ENCODE measurements at places on chromosomes 5 and 9.

DNA sequence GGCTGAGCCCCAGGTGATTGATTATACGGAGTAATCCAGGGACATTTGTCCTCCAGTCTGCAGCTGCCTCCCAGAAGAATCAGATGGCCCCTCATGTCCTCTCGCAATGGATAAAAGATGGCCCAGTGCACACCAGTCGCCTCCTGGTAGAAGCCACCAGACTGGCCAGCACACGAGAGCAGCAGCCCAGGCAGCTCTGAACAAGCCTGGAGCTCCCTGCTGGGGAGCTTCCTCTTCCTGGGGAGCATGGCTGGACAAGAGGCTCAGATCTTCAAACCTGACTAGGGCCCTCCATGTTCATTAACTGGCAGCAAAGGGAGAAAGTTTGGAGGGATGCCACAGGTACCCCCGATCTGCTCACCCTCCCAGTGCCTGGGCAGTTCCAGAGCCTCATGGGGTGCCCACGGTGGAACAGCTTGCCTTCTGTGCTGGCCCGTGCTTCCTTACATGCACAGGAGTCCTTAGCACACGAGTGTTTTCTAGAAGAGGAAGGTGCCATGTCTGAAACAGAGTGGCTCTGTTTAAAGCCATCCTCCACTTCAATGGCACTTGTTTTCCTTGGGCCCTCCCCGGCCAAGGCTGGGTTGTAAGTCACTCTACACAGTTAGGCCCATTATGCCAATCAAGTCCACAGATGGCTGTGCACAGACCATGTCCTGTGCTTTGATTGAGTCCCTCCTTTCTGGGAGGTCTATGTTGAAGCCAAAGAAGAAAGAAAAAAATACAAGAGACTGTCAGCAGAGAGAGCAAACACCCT, 75.6 kb downstream of the PRRT1B start:
- DNase-seq: no peak

GRCh38 chr9:101737705-101738565, 512 bp downstream of the GRIN3A start:
- DNase-seq: no peak

- DNase-seq: peak; percentile 2
Observed at GRCh38 chr5:91329283-91329682, 53.8 kb downstream of the ARRDC3 start.

DNA sequence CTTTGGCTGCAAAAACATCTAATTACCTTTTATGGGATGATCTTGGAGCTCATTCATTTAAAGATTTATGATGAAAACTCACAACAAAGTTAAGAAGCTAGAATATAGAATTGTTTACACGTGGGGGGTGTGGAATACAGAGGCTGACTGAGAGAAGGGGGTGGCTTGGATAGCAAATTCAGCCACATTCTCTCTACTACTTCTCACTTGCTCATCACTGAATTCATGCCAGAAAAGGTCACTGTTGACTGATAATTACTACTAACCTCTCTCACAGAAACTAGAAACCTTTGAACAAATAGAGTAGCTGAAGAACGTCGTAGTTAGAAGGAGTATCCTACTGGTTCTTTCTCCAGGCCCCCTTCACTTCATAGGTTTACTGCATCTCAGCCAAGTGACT, 808.2 kb downstream of the BRINP1 start:
- DNase-seq: no peak

DNA sequence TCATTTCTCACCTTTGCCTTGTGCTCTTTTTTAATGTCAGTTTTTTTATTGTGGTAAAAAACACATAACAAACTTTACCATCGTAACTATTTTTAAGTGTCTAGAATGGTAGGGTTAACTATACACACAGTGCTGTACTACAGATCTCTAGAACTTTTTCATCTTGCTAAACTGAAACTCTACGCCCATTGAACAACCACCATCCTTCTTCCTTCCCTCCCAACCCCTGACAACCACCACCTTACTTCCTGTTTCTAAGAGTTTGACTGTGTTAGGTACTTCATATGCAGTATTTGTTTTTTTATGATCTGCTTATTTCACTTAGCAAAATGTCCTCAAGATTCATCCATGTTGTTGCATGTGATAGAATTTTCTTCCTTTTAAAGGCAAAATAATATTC, 54.9 kb downstream of the PSAT1 start:
- DNase-seq: no peak

- DNase-seq: no peak
Observed at GRCh38 chr9:131642496-131643083, 97.3 kb downstream of the PRRT1B start.

GRCh38 chr9:134011401-134011800, 13.9 kb upstream of the BRD3OS start:
- no peak for DNase-seq

GRCh38 chr5:84281383-84281782, 103.3 kb downstream of the EDIL3 start:
- no peak for DNase-seq

DNA sequence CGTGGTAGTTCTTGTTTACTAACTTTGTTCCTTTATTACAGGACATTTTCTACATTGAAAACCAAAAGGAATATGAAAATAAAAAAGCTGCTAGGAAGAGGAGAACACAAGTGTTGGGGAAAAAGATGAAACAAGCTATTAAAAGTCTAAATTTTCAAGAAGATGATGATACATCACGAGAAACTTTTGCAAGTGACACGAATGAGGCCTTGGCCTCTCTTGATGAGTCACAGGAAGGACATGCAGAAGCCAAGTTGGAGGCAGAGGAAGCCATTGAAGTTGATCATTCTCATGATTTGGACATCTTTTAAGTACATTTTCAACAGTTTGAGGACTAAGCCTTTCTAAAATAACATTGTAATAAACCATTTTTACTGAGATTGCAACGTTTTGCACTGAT, 23.8 kb downstream of the PHAX start:
- DNase-seq: no peak

DNA sequence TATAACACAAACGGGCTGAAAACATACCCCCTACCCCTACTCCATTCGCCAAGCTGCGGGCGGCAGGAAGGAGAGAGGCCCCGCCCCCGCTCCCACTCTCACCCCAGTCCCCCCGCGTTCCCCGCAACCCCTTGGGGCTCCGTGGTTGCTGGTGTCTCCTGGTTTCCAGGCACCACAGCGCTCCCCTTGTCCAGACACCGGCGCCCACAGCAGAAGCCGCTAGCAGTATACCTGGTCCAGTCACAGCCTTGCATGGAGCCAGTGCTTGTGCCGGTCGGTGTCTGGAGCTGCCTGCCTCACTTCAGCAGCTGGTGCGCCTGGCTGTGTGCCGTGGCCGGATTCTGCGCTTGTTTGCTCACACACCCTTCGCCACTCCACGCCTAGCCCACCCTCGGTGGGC, 240.5 kb upstream of the DAB2 start:
- DNase-seq: no peak

DNA sequence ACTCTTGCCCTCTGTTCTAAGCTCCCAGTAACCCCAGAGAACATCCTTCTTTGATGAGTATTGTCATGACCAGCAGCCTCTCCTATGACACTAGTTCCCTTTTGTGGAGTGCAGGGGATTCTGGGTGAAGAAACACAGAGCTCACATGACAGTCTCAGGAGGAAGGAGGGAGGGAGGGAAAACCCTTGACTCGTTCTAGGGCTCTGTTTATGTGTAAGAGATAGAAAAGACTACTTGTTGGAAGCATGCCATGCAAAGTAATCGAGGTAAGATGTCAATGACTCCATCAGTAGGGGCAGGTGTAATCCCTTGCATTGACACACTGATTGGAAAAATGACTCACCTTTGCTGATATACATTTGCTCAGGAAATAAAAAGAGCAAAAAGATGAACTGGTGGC, 190.2 kb upstream of the ELL2 start:
- no peak for DNase-seq

GRCh38 chr9:112699230-112699629, 18.7 kb downstream of the INIP start:
- DNase-seq: no peak

DNA sequence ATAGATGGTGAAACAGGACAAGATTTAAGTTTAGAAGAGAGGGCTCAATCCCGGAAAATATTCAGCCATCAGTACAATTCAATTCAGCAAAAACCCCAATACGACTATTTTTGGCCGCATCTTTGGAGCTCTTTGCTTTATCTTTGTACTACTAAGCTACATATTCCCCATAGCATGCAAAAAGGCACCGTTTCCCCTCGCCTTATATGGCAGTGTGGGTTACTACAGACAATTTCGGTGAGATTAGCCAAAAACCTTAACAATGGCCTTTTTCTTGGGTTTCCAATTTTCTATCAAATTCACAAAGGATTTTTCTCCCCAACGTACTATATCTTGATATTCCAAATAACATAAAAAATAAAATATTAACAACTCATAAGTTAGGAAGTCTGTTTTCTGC, 382.6 kb downstream of the BNC2 start:
- no peak for DNase-seq

DNA sequence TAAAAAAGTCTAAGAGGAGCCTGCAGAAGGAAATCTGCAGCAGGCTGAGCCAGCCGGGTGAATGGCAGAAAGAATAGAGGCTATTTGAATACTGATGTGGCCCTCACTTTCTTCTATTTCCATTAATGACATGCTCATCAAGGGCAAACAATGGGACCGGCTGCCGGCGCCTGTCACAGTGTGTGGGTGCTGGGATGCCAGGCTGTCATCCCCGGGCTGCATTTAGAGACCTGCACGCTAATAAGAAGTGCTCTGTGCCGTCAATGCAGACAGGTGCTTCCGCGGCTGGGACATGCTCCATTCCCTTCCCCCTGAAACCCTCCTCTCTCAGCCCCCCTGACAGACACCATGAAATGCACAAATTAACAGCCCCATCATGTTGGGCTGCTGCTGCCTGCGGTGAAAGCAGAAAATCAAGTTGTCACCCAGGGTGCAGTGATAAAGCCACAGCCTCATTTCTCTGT, 217.7 kb upstream of the TBCA start:
- DNase-seq: no peak

- no peak for DNase-seq
Observed at GRCh38 chr5:38953426-38954012, 107.7 kb downstream of the OSMR start.

DNA sequence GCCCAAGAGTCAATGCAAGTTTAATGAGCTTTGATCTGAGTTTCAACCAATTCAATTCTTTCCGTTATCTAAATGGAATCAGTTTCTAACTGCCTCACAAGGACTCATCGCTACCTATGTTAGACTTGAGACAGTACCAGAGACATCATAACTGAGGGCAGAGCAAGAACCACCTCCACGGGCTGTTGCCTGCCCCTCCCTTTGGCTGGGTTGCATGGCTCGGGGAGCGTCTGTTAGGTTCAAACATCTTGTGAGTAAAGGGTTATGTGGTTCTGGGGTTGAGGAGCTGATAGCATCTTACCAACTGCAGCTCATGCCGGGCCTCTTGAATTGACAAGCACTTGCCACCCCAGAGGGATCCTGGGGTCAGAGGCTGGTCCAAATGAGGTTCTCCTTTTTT, 457.9 kb downstream of the ENC1 start:
- DNase-seq: no peak

DNA sequence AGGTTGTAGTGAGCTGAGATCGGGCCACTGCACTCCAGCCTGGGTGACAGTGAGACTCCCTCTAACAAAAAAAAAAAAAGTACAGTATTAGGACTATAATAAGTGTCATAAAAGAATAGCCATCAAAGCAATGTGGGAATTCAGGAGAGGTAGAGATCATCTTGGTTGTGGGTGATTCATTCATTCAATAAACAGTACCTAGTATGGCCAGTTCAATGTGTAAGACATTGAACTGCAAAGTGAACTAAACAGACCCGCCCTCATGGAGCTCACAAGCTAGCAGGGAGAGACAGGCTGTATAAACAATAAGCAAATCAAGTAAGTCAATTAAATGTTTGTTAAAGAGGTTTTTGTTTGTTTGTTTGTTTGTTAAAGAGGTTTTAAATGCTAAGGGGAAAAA, 146.1 kb upstream of the RANBP3L start:
- DNase-seq: no peak

DNA sequence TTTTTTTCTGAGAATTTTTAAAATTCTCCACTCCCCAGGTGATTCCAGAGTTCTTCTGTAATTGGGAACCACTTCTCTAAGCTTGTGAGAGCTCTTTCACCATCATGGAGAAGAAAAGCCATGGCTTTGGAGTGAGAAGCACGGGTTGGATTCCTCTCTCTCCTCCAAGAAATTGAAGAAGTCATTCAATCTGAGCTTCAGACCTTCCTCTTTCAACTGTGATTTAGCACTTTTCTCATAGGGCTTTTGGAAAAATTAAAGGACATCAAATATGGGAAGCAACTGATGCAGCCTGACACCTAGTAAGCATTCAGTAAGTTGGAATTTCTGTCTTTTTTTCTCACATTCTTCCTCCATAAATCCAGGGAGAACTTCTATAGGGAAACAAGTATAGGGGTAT, 580.4 kb upstream of the KLF4 start:
- no peak for DNase-seq

DNA sequence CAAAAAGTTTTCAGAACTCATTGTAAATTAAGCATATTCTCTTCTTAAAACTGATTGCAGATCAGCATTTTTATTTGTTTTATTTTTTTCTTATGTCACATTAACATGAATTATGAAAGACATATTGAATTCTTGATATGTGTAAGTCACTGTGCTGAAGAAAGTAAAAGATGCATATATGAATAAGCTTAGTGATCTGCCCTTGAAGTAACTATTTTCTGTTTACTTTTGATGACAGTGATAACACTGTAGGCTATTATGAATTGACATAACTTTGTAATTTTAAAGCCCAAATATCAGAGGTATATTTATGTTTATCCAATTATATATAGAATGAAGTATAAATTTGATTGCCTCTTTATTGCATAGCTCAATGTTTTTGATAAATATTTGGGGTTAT, 8.8 kb downstream of the PRR16 start:
- DNase-seq: no peak

DNA sequence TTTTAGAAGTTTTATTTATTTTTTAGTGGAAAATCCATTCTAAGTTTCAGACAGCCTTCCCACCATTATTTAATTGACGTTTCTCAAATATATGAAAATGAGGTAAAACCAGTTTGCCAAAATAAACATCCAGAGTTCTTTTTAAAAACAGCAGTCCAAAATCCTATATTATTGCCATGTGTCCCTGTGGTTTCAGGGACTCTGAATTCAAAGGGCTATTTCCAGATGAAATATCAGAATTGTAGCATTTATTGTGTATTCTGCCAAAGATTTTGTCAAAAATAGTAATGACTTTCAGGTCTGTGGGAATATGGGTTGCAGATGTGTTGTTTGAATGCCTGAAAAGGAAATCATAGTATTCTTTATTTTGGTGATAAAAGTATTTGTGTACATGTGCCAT, 41.6 kb downstream of the XRCC4 start:
- no peak for DNase-seq

- no peak for DNase-seq
Observed at GRCh38 chr5:59358005-59358861, 535.3 kb downstream of the PDE4D start.

- DNase-seq: no peak
Observed at GRCh38 chr9:112921549-112921948, 30.9 kb upstream of the SLC46A2 start.

DNA sequence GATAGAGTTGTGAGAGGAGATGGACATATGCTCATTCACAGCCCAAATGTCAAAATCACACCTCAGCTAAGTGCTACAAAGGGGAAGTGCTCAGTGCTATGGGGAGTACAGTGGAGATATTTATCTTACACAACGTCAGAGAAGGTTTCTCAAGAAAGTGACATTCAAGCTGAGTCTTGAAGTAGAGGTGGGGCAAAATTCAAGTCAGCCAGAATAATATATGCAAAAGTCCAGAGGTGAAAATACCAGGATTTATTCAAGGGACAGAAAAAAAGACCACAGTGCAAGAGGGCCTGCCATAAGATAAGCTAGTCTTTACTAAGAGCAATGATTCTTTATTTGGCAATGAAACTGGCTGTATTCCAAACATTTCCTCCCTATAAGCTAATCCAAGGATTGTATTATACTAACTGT, 327.8 kb upstream of the PIK3R1 start:
- no peak for DNase-seq

Data from CD4-positive, alpha-beta T cell treated with Interleukin-6 for 4 hours (primary cell).